ENCODE measurements at places on chromosomes 1 and 21. TPM values are rescaled to one million over a fixed set of nuclear protein-coding genes. Genes with fewer than 3 reads are reported as not detected.

Gene SHE
- 107 TPM for total RNA-seq

GRCh38 chr1:28886731-28887418 lies 27.5 kb upstream of the EPB41 start:
- DNase-seq, result peak; percentile 53

- no peak for DNase-seq
Observed at GRCh38 chr1:20216574-20216973, 30.3 kb upstream of the PLA2G2C start.

Gene GPX7
- 6.3 TPM for total RNA-seq

Gene TMEM240
- total RNA-seq, result not detected

Gene ASCL5
- total RNA-seq, result not detected

DNA sequence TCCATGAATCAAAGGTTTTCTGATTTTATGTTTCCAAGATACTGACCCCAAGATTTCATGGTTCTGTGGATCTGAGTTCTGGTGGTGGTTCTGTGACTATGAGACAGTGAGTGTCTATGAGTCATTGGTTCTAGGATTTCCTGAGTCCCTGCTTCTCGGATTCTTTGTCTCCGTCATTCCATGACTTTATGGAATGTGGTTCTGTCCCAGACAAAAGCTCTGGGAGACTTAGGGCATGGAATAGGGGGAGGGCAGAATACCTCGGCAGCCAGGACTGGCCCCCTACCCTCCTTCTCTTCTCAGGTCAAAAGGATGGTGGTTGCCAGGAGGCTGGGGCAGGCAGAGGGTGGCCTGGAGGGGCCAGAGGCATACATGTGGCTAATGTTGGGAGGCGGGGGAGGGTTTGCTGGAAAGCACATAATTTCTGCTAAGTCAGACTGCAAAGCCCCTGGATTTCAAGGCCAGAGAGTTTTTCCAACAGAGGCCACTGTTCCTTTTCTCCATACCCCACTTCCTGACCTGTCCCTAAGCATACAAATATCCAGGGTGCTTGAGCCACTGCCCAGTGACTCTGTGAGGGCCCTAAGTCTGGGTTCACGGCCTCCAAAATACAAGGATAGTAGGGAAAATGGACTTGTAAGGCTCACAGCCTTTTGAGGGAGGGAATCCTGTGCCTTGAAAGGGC lies 17.2 kb downstream of the CDCP2 start:
- no peak for DNase-seq

All from ascending aorta (tissue), 2 donors.